ENCODE measurements at places on chromosomes 2 and 18.

DNA sequence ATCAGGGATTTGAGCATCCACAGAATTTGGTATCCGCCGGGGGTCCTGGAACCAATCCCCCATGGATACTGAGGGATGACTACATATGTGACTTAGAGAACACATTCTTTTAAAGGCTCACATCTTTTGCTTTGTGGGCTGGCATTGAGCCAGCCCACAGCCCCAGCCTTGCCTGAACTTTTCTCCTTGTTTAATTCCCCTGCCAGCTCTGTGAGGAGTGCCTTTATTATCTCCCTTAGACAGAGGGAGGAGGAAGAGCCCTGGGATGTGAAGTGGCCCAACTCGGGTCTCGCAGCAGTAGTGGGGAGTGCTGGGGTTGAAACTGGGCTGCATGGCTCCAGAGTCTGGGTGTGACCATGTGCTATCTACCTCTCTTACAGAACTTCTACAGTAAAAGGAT lies 7.6 kb downstream of the TTC39C start:
- DNase-seq: no peak

DNA sequence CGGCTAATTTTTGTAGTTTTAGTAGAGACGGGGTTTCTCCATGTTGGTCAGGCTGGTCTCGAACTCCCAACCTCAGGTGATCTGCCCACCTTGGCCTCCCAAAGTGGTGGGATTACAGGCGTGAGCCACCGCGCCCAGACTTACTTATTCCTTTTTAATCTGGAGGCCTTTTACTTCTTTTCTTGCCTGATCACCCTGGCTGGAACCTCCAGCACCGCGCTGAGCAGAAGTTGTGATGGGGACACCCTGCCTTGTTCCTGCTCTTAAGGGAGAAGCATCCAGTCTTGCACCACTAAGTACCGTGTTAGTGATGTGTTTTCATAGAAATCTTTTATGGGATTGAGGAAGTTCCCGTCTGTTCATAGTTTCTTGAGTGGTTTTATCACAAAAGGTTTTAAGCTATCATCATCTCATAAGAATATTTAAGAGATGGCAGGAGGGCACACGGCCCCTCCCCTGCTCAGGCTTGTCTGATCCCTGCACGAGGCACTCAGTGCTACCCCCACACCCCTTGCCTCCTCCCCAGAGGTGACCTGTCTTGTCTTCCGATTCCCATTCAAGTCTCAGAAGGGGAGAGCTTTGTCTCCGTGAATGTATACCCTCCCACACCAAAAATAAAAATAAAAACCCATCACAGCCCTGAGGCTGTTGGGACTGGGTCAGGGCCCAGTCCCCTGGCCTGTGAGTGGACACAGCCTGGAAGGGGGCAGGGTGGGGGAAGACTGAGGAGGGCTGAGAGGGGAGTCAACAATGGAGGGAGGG lies 65.3 kb upstream of the SMAD7 start:
- no peak for DNase-seq

- no peak for DNase-seq
Measured at GRCh38 chr2:213243189-213244044, 40.8 kb upstream of the SPAG16 start.

DNA sequence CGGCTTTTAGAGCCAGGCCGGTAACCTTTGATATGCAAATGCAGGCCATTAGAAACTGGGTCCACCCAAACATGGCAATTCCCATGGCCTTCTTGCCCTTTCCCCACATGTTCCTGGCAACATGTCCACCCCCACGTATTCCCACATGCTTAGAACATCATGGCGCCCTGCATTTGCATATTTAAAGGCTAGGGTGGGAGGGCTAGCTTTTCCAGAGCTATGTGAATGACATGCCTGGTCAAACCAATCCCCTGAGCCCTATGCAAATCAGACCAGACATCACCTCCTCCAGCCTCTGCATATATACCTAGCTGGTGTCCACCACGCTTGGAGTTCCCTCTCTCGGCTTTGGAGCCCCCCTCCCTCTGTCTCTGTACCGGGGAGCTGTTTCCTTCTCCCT lies 481.9 kb downstream of the CDH2 start:
- DNase-seq: no peak

GRCh38 chr18:3867864-3868311 lies 417.9 kb downstream of the TGIF1 start:
- no peak for DNase-seq

DNA sequence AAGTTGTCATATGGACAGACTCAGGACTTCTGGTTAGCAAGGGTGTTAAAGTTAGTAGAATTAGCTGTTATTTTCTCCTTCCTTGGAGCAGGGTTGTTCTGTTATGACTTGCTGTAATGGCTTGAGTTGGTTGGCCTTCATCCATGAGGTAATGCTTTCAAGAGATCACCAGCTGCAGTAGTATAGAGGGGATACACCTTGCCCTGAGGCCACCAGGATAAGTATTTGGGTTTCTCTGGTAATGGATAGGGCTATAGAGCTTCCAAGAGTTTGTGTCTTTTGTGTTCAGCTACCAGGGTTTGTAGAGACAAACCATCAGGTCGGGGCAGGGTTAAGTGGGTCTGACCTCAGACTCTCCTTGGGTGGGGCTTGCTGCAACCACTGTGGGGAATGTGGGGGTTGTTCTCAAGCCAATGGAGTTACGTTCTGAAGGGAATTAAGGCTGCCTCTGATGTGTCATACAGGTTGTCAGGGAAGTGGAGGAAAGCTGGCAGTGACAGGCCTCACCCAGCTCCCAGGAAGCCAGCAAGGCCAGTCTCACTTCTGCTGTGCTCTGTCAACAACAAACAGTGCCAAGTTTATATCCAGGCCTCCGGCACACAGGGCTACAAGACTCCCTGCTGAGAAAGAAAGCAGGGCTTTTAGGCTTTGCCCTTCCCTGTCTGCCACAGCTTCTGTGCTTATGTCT lies 356.6 kb downstream of the SPAG16 start:
- no peak for DNase-seq

Data from GF-D8 (cell line).